ENCODE measurements at places on chromosomes 7 and 10.

GRCh38 chr7:139104091-139104450 lies 5.4 kb downstream of the ZC3HAV1 start:
- DNase-seq: no peak

DNA sequence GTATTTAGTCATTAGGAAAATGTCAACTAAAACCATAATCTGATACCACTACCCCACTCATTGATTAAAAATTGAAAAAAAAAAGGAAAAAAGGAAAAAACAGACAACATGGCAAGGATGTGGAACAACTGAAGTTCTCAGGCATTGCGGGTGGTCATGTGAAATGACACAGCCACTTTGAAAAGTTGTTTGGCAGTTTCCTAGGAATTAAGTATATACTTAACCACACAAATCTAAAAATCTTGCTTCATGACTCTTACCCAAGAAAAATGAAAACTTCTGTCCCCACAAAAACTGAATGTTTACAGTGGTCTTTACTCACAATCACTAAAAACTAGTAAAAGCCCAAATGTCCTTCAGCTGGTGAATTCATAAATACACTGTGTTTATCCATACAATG lies 254.5 kb downstream of the AHR start:
- no peak for DNase-seq

- no peak for DNase-seq
Observed at GRCh38 chr7:2985866-2986265, 57.8 kb downstream of the CARD11 start.

DNA sequence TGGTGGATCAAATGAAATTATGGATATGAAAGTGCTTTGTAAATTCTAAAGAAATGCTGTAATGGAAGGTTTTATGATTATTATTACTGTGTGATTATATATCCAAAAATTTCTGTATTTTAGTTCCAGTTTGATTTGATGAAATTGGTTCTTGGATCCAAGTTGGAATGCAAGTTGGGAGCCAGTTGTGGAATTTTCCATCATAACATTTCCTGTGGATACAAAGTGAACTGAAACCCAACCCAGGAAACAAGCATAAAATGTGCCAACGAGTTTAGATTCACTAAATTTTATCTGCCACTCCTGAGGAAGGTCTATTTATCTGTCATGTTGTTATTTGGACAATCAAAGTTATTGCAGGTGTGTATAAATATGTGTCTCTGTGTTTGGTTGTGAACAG lies 131.4 kb upstream of the MDFIC start:
- DNase-seq: no peak

GRCh38 chr10:116141855-116142254 lies 131.2 kb downstream of the GFRA1 start:
- DNase-seq: no peak

- no peak for DNase-seq
Observed at GRCh38 chr10:33199731-33200232, 134.7 kb downstream of the NRP1 start.

DNA sequence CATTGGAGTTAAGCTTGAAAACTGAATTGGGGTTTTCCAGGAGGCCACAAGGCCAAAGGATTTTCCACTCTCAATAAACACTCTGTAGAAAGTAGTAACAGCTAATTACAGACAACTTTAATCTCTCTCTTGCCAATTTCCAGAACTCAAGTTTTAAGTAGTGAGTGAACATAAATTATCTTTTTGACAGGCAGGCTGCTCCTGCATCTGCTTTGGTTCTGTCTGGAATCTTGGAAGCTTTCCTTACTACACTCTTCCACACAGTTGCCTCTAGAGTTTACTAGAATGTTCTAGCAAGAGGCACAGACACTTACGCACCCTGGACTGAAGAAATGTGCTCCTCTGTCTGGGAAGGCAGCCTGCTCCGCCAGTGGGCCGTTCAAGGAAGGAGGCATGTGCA lies 90.5 kb upstream of the WAC start:
- DNase-seq: no peak

DNA sequence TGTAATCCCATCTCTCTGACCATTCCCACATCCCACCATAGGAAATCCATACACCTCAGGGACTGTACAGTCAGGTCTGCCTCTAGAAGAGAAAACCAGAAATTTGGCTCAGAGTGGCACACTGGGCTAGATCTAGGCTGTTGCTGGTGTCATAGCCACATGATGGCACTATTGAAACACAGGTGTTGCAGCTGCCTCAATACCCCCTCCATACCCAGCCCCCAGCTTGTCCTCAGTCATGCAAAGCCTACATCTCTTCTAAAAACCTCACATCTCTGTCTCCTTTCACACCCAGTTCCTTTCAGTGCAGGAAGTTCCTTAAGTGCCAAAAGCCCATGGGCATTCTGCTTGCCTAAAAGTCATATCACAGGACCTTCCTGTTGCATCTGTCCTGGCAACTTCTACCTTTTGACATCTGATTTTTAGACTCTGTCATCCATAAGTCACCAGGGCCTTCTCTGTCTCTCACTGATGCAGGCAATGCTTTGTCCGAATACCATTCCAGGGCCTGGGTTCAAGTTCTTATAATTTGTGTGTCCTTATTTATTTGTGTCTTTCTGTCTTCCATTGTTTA lies 27.0 kb upstream of the HIBADH start:
- DNase-seq: no peak

- no peak for DNase-seq
Observed at GRCh38 chr7:97006816-97007582, 1.6 kb downstream of the DLX6 start.

DNA sequence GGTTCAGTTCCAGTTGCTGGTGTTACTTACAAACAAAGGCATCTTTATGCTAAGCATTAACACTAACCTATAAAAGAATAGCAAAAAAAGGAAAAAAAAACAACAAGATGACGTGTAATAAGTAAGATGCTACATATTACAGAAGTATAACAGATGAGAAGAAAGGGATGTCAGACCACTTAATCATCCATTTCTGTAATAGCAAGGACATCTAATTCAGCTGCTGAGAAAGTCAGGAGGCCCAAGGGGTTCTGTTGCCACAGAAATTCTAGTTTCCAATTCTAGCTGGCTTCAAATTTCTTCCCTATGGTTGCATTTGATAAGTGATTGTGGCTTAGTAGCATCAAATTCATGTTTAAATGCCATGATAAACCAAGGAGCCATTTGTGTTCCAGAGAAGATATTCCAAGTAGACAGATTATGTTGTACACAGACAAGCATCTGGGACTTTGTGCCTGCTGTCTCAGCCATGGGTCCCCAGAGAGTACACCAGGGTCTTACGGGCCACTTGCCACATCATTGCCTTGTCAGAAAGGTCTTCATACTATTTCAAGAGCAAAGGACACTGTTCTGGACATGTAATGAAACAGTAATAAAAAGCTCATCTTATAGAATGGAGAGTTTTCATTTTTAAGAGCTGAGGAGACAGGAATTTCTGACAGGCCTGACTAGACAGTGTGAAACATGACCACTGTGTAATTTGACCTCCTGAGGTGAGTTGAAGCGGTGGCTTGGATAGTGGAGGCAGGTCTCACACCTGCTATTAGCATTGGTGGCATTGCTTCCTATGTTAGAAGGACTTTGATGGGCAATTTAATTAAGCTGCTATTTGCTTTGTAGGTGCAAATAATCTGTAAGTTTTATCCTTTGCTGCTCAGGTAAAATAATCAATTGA lies 4.2 kb upstream of the ASB4 start:
- no peak for DNase-seq

DNA sequence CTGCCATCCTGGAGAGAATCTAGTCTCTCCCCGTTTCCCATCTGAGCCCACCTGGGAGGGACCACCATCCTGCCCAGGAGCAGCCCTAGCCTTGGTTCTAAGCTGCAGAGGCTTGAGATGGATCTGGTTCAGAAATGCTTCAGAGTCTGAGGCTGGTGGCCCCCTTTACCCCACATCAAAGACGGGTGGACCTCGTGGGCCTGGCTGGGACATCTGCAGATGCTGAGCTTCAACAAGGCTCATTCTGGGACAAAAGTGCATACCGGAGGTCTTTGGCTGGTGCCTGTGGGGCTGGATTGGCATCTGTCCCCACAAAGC lies 4.9 kb upstream of the IRF5 start:
- DNase-seq: no peak

DNA sequence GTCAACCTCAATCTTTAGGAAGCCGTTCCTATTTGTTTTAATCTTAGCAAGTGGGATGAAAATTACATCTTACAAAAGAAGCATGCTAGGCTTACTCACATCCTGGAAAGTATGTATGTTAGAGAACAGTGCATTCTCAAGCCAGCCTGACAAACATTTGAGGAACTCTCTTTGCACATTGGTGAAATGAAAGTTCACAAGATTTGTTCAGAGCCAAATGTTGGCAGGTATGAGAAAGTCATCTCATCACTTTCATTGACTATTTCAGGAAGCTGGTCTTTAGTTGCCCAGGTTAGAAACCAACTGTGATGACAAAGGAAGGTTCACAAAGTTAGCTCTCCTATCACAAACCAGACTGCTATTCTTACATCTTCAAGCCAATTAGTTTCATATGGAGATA lies 57.1 kb downstream of the ABCB1 start:
- DNase-seq: no peak

DNA sequence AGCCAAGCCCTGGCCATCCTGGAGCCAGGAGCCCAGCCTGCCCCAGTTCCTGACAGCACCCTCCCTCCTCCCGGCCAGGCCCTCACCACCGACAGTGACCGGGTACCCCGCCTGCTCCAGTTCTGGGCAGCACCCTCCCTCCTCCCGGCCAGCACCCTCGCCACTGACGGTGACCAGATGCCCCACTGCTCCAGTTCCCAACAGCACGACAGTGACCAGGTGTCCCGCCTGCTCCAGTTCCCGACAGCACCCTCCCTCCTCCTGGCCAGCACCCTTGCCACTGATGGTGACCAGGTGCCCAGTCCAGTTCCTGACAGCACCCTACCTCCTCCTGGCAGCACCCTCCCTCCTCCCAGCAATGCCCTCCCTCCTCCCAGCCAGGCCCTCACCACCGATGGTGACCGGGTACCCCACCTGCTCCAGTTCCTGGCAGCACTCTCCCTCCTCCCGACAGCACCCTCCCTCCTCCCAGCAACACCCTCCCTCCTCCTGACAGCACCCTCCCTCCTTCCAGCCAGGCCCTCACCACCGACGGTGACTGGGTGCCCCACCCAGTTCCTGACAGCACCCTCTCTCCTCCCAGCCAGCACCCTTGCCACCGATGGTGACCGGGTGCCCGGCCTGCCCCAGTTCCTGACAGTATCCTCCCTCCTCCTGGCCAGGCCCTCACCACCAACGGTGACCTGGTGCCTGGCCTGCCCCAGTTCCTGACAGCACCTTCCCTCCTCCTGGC lies 40.3 kb downstream of the VIPR2 start:
- DNase-seq: no peak

GRCh38 chr10:30013757-30014156 lies 45.6 kb downstream of the JCAD start:
- DNase-seq: no peak

DNA sequence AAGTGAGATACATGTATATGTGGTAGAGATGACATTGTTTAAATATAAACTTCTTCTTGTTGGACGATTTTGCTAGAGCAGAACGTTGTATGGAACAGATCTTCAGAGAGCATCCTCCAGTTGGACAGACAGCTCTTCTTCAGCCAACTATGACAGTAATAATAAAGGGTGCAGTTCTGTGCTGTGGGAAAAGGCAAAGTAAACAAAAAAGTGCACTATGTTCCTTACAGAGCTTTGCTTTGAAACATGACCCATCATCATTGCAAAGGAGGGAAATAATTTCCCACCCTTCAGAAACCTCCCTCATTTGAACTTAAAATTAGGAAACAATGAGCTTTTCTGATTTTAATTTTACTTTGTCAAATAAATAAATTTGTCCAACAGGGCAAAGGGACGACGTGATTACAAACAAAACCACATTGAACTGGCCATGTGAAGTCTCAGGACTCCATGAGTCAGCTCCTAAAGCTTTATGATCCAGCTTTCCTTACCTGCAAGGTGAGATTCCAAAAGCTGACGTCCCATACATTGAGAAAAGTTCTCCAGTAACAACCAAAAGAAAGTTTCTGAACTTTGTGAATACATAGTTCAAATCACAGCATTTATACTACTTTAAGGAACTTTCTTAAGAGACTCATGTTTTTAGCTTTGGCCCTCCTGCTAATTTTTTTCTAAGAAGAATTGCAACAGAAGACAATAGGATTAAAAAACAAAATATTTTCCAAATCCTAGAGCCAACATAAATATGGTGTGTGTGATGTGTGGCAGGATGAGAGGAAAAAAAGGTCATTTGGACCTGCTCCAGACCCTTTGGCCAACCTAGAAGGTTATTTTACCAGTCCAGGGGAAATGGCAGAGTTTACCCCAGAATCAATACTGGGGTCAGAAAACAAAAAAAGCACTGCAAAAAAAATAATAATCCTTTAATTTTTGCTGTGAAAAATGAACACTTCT lies 565.4 kb upstream of the NRP1 start:
- DNase-seq: no peak

DNA sequence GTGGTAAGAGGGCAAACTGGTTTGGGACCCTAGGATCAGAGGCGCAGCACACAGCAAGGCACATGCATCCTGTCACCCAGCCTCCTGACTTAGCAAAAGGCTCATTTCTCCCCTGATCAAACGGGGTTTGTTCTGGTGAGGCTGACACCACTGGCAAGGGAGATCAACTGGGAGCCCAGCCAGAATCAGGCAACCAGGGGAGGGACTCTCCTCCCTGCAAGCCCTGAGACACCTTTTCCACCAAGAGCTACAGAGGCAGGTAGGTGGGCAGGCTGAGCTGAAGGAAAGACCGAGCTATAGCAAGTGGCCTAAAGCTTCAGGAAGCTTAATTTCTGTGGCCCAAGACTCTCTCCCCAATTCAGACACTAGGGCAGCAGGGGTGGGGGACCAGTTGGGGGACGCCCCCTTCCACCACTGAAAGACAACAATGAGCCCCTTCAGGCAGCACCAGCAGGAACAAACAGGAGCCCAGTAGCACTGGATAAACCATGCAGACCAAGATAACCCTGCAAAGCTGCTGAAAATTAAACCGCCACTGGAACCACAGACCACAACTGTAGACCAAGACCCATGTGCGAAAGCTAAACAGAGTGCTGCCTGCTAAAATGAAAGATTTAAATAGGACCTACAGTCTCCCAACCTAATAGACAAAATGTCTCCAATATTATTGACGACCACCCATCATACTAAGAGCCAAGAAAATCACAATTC lies 27.1 kb upstream of the SAR1A start:
- DNase-seq: no peak

- DNase-seq: no peak
Observed at GRCh38 chr10:4512671-4513240, 313.3 kb upstream of the AKR1E2 start.

DNA sequence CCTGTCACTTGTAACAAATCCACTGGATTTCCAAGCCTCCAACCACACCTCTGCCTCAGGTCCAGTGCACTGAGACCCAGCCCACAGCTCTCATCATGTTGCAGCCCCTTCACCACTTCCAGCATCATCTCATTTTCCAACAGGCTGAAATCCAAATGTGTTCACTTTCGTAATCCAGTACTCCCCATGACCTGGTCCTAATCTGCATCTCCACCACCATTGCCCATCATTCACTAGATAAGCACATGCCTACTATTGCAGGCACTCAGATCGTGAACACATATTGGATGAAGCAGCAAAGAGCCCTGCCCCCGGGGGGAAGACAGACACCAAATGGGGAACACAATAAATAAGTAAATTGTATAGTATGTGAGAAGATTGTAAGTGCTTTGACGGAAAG lies 76.1 kb upstream of the INSIG1 start:
- DNase-seq: no peak

Data from AG04449 (cell line).